ENCODE measurements at places on chromosomes 7 and 10.
A peak's percentile ranks its signal among the peaks of the same experiment; 100 is the strongest.

GRCh38 chr10:111186358-111186757, 109.5 kb downstream of the ADRA2A start:
- no peaks in the 10 kb centered on the region for H3K36me3 ChIP-seq
- DNase-seq: no peak
- no peak overlapping the region for H3K4me3 ChIP-seq
- H3K27me3 ChIP-seq: no peaks in the 10 kb centered on the region

GRCh38 chr7:134298902-134299683, 17.6 kb downstream of the SLC35B4 start:
- no peaks in the 10 kb centered on the region for H3K27me3 ChIP-seq
- no peaks in the 10 kb centered on the region for H3K4me1 ChIP-seq
- no peak overlapping the region for H3K4me3 ChIP-seq
- no peak overlapping the region for H3K27ac ChIP-seq

DNA sequence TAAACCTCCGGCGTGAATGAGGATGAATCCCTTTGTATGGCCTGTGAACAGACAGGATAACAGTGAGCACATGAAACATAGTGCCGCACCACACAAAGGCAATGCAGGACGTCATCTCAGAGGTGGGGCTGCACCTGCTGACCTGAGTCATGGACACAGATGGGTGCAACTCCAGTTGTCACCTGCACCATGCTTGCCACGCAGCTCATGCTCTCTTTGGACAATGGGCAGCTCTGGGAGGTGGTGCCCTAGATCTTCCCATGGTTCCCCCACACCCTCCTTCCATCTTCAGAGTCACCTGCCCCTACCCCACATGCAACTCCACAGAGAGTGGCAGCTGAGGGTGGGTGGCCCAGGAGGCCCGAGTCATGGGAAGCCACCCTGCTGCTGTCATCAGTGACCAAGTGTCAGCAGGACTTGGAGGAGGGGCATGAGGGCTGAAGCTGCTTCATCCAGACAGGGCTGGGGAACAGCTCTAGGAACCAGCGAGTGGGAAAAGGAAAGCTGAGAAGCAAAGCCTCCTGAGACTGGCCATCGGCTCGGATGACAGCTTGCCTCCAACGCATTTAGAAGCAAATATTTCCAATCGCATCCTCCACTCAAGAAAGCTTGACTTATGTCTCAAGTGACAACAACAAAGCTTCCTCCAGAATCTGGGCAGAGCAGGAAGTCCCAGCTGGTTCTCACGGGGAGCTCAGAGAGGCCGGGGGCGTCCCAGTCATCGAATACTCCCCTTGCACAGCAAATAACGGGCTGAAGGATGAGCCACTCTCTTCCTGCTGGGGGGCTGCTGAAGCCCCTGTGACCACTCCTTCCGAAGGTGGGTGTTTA, 27.1 kb downstream of the VIPR2 start:
- no peaks in the 10 kb centered on the region for H3K27me3 ChIP-seq
- no peak overlapping the region for H3K4me3 ChIP-seq
- DNase-seq: no peak
- H3K36me3 ChIP-seq: no peaks in the 10 kb centered on the region

- no peak for DNase-seq
- peaks cover 6% of the 10 kb centered on the region for H3K4me1 ChIP-seq
- peak overlapping the region; percentile 69 for H3K27ac ChIP-seq
- no peak overlapping the region for H3K4me3 ChIP-seq
These were observed 115.5 kb upstream of the ZMIZ1 start for GRCh38 chr10:78953113-78953798.

DNA sequence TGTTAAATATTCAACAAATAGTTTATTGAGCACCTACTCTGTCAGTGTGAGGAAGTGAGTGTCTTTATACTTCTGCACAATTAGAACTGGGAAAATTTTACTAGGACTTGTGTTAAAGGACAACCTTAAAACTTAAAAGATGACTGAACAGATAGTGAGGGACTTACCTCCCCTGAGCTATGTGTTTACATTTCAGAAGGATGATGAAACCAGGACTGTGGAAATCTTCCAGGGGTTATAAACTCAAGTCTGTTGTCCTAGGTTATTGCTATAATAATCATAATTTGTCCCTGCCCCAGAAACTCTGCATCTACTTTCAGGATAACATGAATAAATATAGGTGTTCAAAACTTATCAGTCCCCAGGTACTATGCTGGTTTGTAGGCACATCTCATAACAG, 261.0 kb upstream of the MKLN1 start:
- peaks cover 47% of the 10 kb centered on the region for H3K4me1 ChIP-seq
- H3K27me3 ChIP-seq: no peaks in the 10 kb centered on the region
- no peak for DNase-seq
- H3K36me3 ChIP-seq: no peaks in the 10 kb centered on the region
- H3K4me3 ChIP-seq: no peak overlapping the region

GRCh38 chr10:35340975-35341374, 4.7 kb downstream of the CCNY start:
- H3K27me3 ChIP-seq: no peaks in the 10 kb centered on the region
- peak overlapping the region; percentile 18 for H3K27ac ChIP-seq
- H3K36me3 ChIP-seq: no peaks in the 10 kb centered on the region
- peaks cover 24% of the 10 kb centered on the region for H3K4me1 ChIP-seq
- no peak overlapping the region for H3K4me3 ChIP-seq

GRCh38 chr7:11466517-11467105, 365.4 kb downstream of the THSD7A start:
- H3K4me3 ChIP-seq: no peak overlapping the region
- no peak for DNase-seq
- no peaks in the 10 kb centered on the region for H3K36me3 ChIP-seq
- no peak overlapping the region for H3K27ac ChIP-seq
- no peaks in the 10 kb centered on the region for H3K27me3 ChIP-seq

DNA sequence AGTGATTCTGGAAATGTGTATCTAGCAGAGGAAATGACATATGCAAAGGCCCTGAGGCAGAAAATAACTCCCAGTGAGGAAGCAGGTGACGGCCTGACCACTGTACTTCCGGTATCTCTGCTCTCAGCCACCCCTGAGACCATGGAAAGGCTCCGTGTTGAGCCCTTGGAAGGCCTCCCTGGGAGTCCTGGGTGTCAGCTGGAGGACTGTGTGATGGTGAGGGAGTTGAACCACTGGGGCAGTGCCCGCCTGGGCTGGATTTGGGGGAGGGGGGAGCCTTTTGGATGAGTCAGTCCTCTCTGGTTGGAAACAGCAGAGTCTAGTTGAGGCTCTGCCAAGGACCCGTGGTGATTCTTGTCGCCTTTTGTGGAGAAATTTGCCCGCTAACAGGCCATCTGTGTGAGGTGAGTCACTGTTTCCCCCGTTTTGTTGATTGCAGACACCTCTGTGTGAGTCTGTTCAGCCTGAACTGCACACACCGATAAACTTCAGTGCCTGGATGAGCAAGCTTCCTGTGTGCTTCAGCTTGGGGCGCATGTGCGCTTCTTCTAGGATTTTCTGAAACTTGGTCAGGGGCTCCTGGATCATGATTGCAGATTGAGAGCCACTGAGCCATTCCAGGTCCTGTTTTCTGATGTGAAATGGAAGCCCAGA, 98.6 kb downstream of the GRK5 start:
- peaks cover 58% of the 10 kb centered on the region for H3K4me1 ChIP-seq
- no peaks in the 10 kb centered on the region for H3K27me3 ChIP-seq
- H3K4me3 ChIP-seq: no peak overlapping the region
- no peaks in the 10 kb centered on the region for H3K36me3 ChIP-seq

DNA sequence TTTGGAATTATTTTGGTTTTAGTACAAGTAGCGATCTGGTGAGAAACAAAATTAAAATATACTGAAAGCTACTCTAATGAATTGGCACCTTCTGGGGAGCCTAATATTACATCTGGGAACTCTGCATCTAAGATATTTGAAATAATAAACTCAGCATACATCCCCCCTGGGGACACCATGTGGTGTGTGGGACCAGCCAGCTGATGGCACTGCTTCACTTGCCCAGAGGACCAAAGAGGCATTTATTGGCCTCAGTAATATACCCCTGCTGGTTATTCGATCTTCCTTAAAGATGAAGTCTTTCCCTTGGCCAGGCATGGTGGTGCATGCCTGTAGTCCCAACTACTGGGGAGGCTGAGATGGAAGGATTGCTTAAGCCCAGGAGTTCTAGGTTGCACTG, 195.1 kb upstream of the AUTS2 start:
- H3K27ac ChIP-seq: no peak overlapping the region
- H3K4me1 ChIP-seq: no peaks in the 10 kb centered on the region
- no peak for DNase-seq
- no peak overlapping the region for H3K4me3 ChIP-seq
- H3K27me3 ChIP-seq: no peaks in the 10 kb centered on the region
- no peaks in the 10 kb centered on the region for H3K36me3 ChIP-seq

DNA sequence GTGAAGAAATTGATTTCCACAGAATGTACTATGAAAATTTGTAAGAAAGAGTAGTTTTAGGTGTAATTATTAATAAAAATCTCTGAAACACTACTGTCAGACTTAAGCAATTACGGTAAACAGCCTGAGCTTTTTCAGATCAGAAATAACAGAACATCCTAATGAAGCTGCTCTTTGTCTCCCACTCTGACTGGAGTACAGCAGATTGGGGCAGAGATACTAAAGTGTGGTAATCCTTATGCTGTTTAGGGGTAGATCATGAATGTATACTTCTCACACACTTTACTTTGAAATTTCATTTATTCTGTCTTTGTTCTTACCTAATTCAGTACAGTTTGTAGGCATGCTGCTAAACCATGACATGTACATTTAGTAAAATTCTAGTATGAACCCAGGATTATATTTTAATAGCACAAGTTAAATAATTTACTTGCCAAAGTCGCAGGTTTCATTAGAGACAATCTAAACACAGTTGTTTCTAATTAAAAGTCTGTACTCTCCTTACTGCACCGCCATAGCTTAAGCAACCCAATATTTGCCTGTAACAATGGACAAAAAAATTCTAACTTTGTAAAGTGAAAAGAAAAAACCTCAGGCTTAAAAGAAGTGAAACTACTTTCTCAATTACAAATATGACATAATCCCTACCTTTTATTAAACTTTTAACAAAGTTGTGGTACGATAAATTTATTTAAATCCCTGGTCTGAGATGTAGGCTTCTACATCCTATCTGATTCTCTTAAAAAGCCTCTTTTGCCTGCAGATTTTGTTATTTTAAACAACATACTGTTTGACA, 88.8 kb downstream of the KMT2E start:
- no peaks in the 10 kb centered on the region for H3K27me3 ChIP-seq
- no peak overlapping the region for H3K27ac ChIP-seq
- no peak for DNase-seq
- peaks cover 26% of the 10 kb centered on the region for H3K36me3 ChIP-seq
- H3K4me3 ChIP-seq: no peak overlapping the region

DNA sequence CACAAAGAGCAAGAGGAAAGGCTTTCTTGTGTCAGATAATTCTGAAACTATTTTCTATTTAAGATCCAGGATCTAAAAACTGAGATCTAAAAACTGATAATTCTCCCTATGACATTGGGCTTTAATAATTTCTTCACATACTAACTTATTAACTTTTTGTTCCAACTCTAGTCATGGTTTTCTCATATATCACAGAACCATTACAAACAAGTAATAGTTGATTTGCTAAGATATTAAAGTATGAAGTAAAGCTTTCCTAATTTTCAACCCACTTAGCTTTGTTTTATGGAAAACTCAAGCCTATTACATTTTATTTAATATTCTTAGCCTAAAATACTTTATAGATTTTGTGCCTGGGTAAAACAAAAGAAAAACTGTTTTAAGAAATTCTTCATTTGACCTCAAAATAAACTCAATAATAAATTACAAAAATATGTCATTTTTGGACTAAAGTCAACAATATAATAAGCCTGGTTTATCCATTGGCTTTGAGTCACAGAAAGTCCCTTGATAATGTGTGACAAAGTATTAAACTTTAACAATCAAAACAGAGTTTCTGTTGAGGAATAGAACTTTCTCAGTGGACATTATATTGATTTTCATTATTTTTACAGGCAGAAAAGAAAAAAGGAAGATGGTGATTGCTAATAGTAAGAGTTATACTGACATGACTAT, 1142.9 kb upstream of the SORCS1 start:
- no peak overlapping the region for H3K27ac ChIP-seq
- no peaks in the 10 kb centered on the region for H3K36me3 ChIP-seq
- H3K4me1 ChIP-seq: no peaks in the 10 kb centered on the region
- DNase-seq: no peak
- H3K4me3 ChIP-seq: no peak overlapping the region
- H3K27me3 ChIP-seq: no peaks in the 10 kb centered on the region

DNA sequence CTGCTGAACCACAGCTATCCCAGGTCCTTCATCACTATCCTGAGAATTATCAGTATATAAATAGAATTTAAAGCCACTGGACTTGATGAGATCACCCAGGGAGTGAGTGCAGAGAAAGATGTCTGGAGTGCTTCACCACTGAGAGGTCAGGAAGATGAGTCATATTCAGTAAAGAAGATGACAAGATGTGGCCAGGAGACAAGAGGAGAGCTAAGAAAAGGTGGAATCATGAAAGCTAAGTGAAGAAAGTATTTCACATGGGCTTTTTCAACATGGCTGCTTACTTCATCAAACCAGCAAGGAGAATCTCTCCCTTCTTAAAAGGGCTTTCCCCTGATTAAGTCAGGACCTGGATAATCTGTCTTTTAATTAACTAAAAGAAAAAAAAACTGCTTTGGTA, 9.1 kb upstream of the PRKAR2B start:
- no peak overlapping the region for H3K4me3 ChIP-seq
- H3K27me3 ChIP-seq: no peaks in the 10 kb centered on the region
- H3K36me3 ChIP-seq: no peaks in the 10 kb centered on the region
- H3K4me1 ChIP-seq: no peaks in the 10 kb centered on the region
- DNase-seq: no peak

GRCh38 chr10:128881086-128881485, 586.0 kb upstream of the MGMT start:
- no peaks in the 10 kb centered on the region for H3K4me1 ChIP-seq
- no peaks in the 10 kb centered on the region for H3K36me3 ChIP-seq
- no peak overlapping the region for H3K4me3 ChIP-seq
- no peak for DNase-seq
- H3K27me3 ChIP-seq: no peaks in the 10 kb centered on the region

DNA sequence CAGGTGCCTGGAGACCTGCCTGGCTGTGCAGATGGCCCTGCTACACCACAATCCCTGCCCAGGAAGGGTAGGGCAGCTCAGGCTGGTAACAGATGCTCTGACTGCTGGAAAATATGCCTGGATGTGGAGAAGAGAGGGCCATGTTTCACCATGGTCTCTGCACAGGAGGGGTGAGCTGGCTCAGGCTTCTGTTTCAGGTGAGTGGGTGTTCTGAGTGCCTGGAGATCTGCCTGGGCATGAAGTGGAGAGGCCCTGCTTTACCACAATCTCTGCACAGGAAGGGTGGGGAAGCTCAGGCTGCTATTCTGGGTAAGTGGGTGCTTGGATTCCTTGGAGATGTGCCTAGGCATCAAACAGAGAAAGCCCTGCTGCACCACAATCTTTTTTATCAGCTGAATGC, 350.1 kb downstream of the KIF20B start:
- H3K4me1 ChIP-seq: no peaks in the 10 kb centered on the region
- H3K4me3 ChIP-seq: no peak overlapping the region
- H3K27me3 ChIP-seq: no peaks in the 10 kb centered on the region
- no peak overlapping the region for H3K27ac ChIP-seq
- H3K36me3 ChIP-seq: no peaks in the 10 kb centered on the region
